ENCODE measurements at places on chromosomes 2 and 18. TPM values are rescaled to one million over a fixed set of nuclear protein-coding genes. Genes with fewer than 3 reads are reported as not detected.

The SLC9A4 gene
- total RNA-seq, result 0.09 TPM

The FZD7 gene
- 0.93 TPM for total RNA-seq

The REG3A gene
- total RNA-seq, result not detected

The BOLL gene
- not detected for total RNA-seq

The HSBP1L1 gene
- total RNA-seq, result 20.6 TPM

The GAL3ST2 gene
- not detected for total RNA-seq

The FOXD4L1 gene
- 0.36 TPM for total RNA-seq

The SIGLEC15 gene
- 0.33 TPM for total RNA-seq

The ALPP gene
- total RNA-seq, result not detected

The KIF1A gene
- total RNA-seq, result not detected

The TRPM8 gene
- not detected for total RNA-seq

The TOGARAM2 gene
- total RNA-seq, result 2.2 TPM

The LIMS3 gene
- 1.8 TPM for total RNA-seq

DNA sequence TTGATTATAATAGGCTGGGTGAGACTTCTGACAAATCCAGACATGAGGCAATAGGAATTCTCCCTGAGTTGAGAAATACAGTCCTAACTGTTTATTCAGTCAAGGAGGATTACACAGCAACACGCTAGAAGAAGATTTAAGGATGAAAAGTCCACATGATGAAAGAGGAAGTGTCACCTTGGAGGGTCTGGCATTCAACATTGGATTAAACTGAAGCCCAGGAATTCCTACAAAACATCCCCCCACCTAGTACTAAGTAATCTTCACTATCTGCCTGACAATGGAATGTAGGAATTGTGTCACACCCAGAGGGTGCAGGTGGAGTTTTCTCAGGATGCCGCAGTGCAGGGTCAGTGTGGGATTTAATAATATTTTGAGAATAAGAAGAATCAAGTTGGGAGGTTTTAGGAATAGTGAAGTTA, 142.4 kb downstream of the SOCS6 start:
- no peak for DNase-seq

GRCh38 chr2:186806591-186806990, 42.4 kb downstream of the ZSWIM2 start:
- no peak for DNase-seq

- no peak for DNase-seq
Observed at GRCh38 chr2:98474979-98475632, 30.4 kb downstream of the INPP4A start.

DNA sequence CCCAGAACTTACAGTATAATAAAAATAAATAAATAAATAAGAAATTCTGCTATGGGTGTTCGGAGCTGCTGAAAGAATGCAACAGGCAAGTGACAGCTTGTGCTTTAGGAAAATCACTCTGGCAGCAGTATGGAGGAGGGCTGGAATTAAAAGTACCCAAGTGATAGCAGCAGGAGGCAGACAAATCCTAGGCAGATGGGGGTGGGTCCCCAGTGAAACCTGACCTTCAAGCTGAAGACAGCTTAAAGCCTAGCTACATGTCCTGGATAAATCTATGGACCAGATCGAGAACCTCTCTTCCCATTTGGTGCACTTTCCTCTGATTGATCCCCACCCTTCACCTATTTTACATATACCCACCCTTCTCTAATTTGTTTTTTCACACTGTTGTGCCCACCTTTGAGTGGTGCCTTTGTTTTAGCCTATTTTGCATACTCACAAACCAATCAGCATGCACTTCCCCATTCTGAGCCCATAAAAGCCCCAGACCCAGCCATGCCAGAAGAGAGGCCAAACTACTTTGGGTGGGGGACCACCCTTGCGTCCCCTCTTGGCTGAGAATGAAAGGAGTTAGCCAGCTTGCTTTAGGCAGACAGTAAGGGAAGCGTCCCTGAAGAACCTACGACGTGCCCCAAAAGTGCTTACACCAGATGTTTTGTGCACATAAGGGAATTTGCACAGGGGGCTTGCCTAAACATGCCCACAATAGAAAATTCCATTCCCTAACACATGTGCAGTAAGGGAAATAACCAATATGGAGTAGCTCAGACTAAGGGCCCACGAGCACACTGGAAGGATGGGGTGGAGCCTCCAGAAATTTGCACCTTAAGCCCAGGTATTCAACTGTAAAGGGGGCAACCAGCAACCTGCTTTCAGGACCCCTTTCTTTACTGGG, 3.0 kb downstream of the METTL8 start:
- DNase-seq, result no peak

- DNase-seq, result no peak
Observed at GRCh38 chr18:74140582-74140981, 7.1 kb downstream of the FBXO15 start.

GRCh38 chr2:17538022-17538843, 2.3 kb upstream of the VSNL1 start:
- DNase-seq, result no peak

DNA sequence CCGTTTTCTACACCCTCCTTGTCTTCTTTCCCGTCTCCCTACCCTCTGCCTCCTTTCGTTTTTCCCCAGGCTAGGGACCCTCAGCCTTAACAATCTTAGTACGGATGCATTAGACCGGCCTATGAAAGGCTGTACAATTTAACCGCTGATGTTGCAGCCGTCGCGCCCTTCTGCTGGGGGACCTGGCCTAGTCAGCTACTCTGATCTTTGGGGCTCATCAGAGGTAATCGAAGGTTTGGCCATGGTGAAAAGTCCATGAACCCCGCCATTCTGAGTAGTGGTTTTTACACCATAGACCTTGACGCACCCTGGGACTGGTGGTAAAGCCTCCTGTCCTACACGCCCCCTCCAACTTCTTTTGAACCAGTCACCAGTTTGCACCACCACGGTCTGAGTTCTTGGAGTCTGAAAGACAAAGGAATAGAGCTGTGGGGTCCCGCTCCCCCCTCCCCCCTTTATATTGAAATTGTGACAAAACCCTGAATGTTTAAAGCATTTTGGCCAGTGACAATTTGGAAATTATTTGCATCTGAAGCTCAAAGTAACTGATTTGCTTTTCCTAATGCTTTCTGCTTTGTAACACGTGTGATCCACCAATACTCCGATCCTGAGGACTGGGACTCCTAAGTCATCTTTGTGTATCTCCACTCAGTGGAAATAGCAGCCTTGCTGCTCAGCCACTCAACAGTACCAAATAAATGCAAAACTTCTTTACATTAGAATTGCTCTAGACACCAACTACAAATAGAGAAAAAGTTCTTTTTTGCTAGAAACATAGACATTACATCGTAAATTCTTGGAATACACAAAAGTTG, 642 bp upstream of the SRSF7 start:
- no peak for DNase-seq

DNA sequence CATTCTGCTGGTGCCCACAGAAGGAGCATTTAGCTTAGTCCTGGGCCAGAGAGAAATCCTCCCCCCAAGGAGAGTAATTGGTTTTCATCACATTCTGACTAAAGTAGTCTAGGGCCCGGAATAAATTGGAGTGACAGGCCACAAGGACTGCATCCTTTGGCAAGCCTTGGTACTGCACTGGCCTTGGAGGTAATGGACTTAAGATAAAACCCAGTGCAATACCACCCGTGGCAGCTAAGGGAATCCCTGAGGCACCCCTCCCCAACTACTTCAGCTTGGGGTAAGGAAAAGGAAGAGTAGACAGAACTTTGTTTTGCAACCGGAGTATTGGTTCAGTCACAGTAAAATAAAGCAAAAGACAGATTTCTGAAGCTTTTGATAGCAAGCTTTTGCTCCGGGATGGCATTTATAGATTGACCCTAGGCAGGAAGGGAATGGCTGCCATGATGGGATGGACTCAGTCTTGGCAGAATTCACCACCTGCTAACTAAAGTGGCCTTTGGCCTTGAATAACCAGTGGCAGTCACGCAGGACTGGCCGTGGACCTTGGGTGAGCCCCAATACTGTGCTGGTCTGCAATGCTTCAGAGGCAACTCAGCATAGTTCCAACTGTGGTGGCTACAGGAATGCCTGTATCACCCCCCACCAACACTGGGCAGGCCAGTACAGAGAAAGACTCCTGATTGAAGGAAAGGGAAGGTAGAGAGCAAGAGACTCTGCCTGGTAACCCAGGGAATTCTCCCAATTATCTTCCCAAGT, 14.1 kb downstream of the ORC4 start:
- DNase-seq, result no peak

DNA sequence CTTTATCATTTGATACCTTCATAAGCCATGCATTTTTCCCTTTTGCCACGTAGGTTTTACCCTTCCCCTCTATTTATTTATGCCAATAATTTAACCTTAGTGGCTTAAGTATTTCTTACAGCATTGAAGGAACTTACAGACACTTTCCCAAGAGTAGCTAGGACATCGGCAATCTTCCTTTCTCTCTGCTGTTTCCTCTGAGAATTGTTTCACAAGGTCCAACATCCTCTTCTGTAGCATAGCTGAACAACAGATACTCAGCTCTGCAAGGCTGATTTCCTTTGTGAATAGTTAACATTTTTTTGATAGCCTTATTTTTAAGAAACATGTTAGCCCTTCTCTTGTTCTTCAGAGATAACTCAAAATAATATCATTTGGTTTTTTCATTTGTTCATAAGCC, 1.1 kb upstream of the GCA start:
- DNase-seq, result no peak

GRCh38 chr2:133576714-133577113, 8.5 kb upstream of the NCKAP5 start:
- DNase-seq, result no peak

DNA sequence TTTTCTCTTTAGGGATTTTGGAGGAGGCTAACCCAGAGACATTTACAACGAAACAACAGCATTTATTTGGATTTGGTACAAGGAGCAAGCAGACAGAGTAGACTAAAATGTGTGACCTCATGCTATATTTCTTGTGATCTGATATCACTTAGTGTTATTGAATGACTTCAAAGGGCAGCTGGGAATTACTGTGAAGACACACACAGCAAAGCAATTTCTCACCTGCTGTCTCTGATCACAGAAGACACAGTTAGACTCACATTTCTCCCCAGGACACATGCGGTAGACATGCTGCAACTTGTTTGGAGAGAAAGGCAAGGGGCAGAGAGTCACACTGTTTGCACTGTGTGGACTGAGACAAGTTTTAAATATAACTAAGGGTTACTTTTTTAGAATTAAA, 67.5 kb downstream of the LTBP1 start:
- no peak for DNase-seq

GRCh38 chr2:69422198-69422597, 15.0 kb downstream of the NFU1 start:
- no peak for DNase-seq

GRCh38 chr18:10457128-10457527, 2.7 kb downstream of the APCDD1 start:
- DNase-seq, result no peak

- no peak for DNase-seq
Observed at GRCh38 chr2:108079736-108080135, 93.4 kb downstream of the SLC5A7 start.

DNA sequence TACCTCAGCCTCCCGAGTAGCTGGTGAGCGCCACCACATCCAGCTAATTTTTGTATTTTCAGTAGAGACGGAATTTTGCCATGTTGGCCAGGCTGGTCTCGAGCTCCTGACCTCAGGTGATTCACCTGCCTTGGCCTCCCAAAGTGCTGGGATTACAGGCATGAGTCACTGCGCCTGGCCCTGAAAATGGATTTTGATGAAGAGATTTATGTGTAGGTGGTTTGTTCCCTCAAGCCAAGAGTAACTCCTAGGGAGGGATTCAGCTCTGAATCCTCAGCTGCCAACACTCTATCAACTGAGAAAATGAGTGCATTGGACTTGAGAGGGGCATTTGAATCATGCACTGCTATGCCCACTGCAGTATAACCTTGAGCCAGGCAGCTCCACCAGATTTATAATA, 17.5 kb upstream of the LIPG start:
- no peak for DNase-seq

DNA sequence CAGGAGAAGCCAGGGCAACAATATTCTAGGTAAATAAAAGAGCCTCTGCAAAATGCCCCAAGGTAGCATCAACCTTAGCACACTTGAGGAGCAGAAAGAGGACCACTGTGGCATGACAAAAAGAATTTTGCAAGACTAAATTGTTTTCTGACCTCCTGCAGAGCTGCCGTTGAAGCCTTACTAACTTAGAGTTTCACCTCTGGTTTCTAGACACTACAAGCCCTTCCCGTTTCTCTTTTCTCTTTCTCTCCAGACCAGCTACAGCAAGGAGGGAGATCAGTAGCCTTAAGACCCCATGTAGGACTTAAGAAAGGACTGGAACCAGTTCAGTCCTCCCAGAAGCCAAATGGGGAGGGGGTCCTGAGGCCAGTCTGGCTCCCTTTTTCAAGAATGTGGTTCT, 73.3 kb upstream of the SP3 start:
- no peak for DNase-seq

- DNase-seq, result no peak
Observed at GRCh38 chr18:50454387-50454988, 79.6 kb downstream of the SKA1 start.

DNA sequence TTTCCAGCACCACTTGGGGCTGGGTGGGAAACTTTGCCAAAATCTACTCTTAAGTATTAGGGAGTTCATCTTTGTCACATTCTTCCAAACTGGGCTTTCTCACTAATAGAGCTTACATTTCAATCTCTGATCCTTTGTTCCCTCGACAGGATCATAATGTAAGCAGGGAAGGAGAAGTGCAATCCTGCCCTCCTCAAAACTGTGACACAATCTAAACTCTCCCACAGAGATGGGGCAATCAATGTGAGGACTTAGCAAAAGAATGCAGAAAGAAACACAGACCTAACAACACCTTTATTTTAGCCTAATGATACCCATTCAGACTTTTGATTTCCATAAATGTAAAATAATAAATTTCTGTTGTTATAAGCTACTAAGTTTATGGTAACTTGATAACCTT, 40.8 kb downstream of the DSEL start:
- DNase-seq, result no peak

DNA sequence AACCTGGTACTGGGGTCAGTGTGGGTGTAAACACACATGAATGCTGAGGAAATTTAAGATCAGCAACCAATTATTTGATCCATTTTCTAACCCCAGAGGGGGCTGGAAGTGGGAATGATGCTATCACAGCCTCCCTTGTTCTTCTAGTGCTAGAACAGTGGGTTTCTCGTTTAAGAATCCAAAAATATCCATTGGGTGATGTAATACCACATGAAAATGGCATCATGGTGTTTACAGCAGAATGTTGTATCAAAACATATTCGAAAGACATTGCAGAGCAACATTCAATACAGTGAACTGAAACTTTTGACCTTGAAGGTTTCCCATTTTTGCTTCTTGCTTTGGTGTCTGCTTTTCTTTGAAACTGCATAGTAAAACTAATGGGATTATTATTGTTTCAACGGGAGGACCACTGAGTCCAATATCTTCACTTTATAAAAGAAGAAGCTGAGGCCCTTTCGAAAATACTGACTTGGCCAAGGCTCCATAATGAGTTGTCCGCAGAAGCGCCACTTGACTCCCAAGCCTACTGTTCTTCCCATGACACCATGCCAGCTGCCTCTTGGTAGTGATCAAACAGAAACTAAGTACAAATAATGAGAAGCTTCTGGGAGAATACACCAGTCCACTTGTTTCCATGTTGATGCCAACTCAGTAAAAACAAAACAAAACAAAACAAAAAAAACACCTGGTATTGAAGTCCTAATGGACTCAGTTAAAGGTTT, 106.1 kb downstream of the COLEC12 start:
- no peak for DNase-seq
